ENCODE measurements at places on chromosomes 3 and 15.
A peak's percentile ranks its signal among the peaks of the same experiment; 100 is the strongest.

DNA sequence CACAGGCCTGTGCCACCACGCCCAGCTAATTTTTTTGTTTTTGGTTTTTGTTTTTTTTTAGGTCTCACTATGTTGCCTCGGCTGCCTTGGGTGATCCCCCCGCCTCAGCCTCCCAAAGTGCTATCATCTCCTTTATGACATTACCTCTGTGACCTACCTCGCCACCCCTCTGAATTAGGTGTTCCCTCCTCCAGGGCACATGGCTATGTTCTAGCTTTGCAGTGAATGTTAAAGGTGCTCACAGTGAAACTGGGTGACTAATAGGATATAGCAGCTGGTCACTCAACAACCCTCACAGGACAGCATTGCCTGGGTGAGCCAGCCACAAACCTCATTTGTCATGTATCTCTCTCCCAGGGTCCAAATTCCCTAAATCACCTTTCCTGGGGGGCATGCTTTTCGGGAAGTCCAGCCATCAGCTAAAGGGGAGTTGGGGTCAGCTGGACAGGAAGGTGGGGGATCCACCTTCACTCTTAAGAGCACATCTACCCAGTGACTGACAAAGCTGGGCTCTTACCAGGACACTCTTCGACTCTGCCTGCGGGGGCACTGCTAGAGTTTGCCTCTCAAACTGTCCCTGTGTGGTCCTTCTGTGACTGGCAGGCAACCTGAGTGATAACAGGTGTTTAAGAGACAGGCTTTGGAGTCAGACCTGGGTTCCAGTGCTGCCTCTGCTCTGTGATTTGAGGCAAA lies 1.6 kb upstream of the TTLL3 start:
- DNase-seq: peak; percentile 66

GRCh38 chr15:51332206-51333147 lies 5.9 kb downstream of the CYP19A1 start:
- DNase-seq: no peak

DNA sequence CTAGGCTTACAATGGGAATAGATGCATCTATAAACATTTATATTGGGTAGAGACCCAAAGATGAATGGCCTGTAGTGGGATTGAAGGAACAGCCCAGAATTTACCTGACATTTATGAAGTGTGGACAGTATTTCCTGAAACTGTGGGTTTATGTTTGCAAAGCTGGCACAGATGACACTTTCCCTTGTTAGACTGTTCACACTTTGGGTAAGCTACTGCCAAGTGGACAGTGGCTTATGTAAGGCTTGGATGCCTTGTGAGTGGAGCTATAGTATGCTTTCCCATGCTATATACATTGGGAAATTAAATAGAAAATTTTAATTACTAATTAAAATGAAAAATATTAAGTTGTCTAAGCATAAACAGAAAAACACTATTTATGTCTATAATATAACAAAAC lies 48.5 kb downstream of the STARD9 start:
- DNase-seq: no peak

DNA sequence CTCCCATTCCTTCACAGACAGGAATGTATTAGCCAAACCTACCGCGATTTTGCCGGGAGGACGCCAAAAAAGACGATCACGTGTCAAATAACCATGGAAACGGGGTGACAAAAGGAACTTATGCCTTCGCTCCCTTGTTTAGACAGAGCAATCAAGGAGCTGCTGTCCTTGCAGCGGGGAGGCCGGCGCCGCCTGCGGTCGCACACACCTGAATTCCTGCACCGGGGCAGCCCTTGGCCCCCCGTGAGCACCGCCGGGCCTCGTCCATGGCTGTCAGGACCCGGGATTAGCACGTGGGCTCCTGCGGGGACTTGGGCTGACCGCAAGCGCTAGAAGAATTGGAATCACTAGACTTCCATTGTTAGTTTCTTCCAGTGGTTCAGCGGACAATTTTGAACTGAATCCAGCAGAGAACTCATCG lies 193.1 kb downstream of the SHQ1 start:
- no peak for DNase-seq

GRCh38 chr15:41105348-41106334 lies 10.4 kb downstream of the INO80 start:
- no peak for DNase-seq

DNA sequence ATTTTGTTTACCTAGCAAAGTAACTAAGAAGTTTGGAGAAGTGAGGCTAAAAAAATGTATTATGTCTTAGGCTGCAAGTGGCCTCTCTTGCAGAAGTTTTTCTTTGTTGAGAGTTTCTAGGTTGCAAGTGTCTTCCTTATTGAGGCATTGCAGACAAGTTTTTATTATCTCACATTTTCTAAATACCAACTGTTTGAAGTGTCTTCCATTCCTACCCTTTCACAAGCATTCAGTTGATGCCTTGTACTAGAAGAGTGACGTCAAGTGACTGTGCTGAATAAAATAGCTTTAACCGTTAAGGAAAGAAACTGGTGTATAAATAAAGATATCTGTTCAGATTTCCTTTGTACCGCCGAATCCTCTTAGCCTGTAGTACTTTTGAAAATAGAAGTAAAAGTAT lies 123.3 kb downstream of the ALCAM start:
- no peak for DNase-seq

- DNase-seq: no peak
These were observed 41.5 kb downstream of the MGLL start for GRCh38 chr3:127780536-127781400.

DNA sequence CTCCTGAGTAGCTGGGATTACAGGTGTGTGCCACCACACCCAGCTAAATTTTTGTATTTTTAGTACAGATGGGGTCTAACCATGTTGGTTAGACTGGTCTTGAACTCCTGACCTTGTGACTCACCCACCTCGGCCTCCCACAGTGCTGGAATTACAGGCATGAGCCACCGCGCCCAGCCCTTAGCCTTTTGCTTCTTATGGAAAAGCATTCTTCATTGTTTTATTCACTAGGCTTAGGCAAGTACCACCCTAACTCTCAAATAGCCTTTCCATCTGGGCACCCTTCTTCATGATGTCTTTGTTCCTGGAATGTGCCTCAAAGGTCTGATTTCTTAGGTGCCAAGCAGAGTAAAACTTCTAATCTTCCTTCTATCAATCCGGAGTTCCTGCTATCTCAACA lies 641.8 kb downstream of the FHIT start:
- no peak for DNase-seq

DNA sequence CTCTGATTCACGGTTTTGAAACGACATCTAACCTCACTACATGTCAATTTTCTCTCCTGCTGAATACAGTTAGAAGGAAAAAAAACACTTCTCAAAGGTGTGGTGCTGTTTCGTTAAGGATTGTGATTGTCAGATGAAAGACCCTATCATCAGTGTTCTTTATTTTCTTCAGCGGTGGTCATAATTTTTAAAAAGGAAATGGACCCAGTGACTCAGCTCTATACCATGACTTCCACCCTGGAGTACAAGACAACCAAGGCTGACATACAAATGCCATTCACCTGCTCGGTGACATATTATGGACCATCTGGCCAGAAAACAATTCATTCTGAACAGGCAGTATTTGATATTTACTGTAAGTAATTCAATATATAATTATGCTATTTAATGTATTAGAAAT lies 167.8 kb downstream of the ALCAM start:
- DNase-seq: no peak

GRCh38 chr15:94185547-94186236 lies 45.7 kb upstream of the MCTP2 start:
- DNase-seq: no peak

- no peak for DNase-seq
These were observed 42.1 kb upstream of the EPHB1 start for GRCh38 chr3:134752761-134753461.

DNA sequence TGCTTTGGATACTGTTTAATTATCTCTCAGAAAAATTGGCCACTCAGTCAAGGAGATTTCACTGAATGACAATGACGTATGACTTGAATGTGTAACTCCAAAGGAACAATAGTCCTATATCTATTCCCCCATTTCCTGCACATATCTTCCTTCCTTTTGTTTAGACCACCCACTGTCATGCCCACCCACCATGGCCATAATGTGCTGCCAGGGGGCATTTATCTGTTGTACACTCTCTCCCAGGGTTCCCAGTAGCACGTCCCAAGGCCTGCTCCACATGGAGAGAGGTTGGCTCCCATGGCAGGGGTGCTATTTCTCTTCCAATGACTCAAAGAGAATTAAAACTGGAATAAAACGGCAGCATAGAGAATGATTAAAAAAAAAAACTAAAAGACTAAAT lies 36.8 kb upstream of the CTNNB1 start:
- no peak for DNase-seq

DNA sequence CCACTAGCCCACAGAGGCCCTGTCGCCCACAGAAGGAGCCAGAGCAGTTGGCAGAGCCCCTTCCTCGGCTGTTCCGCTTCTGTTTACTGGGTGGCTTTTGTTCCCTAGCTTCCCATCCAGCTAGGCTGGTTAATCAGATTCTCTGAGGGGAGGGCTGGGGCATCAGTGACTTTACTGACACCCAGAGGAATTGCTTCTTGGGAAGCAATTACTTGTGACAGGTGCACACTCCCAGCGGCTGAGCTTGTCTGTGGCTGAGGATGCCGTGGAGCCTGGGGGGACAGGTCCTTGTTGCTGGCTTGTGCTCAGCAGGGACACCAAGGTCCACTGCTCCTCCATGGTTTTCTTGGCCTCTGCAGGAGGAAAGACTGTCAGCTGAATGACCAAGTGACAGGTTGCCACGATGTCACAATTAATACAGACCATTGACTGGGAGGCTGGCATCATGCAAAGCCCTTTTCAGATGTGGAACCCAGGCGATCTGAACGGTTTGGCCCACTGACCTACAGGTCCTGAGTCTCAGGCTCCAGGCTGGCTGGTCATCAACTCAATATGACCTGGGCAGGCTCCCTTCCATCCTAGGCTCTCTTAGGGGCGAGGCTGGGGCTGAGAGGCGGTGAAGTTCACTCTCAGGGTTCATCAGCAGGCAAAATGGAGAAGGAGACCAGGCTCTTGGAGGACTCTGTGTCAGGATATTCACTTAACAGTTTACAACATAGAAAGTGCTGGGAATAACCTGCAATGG lies 31.8 kb upstream of the SFMBT1 start:
- DNase-seq: no peak

GRCh38 chr3:171901615-171902312 lies 58.6 kb downstream of the TMEM212 start:
- DNase-seq: no peak

- DNase-seq: peak; percentile 57
These were observed 28.9 kb downstream of the NXPE3 start for GRCh38 chr3:101807888-101808287.

DNA sequence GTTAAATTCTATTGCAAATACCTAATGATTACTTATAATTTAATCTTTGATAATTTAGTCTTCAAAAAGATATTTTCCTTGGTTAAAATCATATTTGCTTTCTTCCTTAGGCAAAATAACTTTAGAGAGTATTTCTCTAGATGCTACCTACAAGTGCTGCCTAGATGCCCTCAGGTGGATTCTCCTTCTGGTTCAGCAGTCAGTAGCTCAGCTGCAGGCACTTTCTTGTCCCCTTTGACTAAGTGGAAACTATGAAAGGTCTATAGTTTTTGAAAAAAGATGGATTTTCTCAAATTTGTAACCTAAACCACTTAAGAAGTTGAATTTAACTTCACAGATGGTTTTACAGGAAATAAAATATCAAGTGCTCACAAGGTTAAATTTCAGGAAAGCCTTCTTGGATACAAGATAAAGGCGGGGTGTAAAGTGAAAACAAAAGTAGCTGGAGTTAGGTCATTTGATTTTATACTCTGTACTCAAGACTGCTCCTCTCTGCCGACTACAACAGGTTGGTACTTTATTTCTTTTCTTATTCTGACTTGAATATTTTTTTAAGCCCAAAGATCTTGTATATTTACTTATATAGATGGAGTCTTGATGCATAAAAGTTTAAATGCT lies at the start of gene ACKR4:
Gene ACKR4, plus strand, starts transcription at position 455 of the 618 bp plus-strand sequence. CDS start 3,128 bp downstream, outside the sequence.
- no peak for DNase-seq

DNA sequence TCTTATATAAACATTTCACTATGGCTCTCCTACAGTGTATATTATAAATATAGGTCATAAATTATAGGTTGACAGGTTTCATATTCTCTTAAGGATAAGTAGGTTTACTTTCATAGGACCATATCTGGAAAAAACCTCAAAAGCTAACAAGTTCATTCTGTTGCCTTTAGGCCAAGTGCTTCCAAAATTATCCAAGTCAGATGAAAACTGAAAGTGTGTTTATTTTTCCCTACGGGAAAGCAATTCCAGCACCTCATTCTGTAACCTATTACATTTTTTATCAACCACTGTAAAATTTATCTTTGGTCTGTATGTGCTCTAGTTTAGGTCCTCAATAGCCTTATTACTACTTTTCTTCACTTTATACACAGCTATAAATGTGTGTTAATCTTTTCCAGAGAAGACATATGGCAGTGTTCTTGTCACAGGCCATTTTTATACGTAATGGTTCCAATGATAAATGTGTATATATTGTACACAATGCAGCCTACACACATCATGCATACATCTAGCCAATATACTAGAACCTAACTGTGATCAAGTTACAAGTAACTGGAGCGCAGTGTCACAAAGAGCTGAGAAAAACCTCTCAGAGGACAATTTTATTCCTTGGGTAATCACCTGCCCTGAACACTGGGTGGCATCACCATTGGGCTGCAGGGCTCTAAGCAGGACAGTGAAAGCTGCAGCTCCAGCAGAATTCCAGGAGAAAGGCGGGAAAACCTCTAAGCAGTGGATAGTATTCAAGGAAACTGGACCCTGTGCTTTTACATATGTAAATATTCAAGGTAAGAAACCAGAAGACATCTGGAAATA lies 251.3 kb downstream of the CTNNB1 start:
- no peak for DNase-seq

DNA sequence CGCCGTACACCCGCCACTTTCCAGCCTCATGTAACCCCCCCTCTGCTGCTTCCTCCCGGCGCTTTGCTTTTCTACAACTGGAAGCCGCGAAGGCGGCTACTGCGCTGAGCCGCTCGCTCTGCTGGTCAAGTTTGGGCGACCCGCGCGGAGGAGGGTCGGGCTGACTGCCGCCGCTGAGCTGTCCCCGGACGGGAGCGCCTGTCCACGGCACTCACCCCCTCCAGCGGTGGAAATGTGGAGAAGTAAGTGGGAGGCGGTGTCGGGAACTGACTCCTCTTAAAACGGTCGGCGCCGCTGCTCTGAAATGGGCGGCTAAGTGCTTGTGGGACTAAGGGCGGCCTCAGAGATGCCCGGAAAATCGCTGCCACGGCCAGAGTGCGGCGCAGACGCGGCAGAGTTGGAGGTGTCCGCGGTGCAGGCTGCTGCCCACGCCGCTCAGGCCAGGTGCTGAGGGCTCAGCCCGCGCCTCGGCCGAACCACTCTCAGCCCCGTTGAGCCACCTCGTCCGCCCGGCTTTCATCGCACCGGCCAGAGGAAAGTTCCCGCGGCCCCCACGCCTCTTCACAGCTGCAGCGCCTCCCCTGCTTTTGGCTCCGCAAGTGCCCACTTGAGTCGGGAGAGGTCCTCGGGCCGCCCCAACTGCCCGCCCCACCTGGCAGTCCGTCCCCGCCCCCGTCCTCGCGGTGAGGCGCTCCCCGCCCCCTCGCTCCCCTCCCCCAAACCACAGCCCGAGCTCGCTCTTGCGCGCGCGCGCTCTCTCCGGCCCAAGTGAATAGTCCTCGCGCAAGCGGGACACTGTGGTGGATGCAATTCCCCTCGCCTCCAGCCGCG lies at the start of gene EPHA6:
Gene EPHA6, plus strand, starts transcription at position 775 of the 831 bp plus-strand sequence.
- peak; percentile 6 for DNase-seq

Data from activated CD4-positive, alpha-beta T cell treated with anti-CD3 and anti-CD28 coated beads, Interleukin-2, amount 50 U/mL, for 16 hours (primary cell).